ENCODE measurements at places on chromosomes 12 and 14. TPM values are rescaled to one million over a fixed set of nuclear protein-coding genes. Genes with fewer than 3 reads are reported as not detected.

GRCh38 chr14:24052656-24053547 is 1.1 kb downstream of the CARMIL3 start:
- DNase-seq = no peak

GRCh38 chr14:55450539-55450938 is 10.1 kb upstream of the TBPL2 start:
- DNase-seq = no peak

DNA sequence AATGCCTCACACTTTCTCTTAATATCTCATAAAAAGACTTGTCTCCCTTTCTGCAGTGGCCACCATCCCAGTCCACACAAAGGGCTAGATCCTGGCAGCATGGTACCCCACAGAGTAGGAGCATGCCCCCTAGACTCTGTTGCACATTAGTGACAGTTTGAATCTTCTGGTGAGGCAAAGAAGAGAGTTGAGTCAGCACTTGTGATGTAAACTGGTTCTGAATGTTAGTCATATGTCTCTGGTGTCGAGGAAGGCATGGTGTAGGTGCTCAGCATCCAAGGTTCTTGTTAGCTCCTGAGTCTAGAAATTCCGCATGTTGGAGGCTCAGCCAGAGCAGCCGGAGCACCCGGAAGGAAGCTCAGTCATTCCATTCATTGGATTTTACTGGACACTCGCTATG is 9.8 kb downstream of the TTC9 start:
- DNase-seq = no peak

- DNase-seq = peak; percentile 26
Observed at GRCh38 chr12:122003651-122004611, 17.8 kb upstream of the BCL7A start.

GAS2L3 gene
- polyA plus RNA-seq = 17.9 TPM

SCNN1A gene
- polyA plus RNA-seq = not detected

SALL2 gene
- 16.6 TPM for polyA plus RNA-seq

KRT82 gene
- not detected for polyA plus RNA-seq

Data from muscle of back (tissue), 13 donors.